ENCODE measurements at places on chromosomes 2 and 18. TPM values are rescaled to one million over a fixed set of nuclear protein-coding genes. Genes with fewer than 3 reads are reported as not detected.

GRCh38 chr2:16325016-16325975 lies 340.3 kb downstream of the CYRIA start:
- no peaks in the 10 kb centered on the region for H3K4me1 ChIP-seq
- no peak for DNase-seq
- no peaks in the 10 kb centered on the region for H3K36me3 ChIP-seq
- no peak overlapping the region for H3K27ac ChIP-seq
- H3K4me3 ChIP-seq: no peak overlapping the region

- no peaks in the 10 kb centered on the region for H3K4me1 ChIP-seq
- no peaks in the 10 kb centered on the region for H3K36me3 ChIP-seq
- H3K27ac ChIP-seq: no peak overlapping the region
Observed at GRCh38 chr2:203983064-203983715, 46.6 kb downstream of the ICOS start.

RFTN2 gene
- not detected for total RNA-seq

- H3K27ac ChIP-seq: no peak overlapping the region
- H3K27me3 ChIP-seq: peaks cover 7% of the 10 kb centered on the region
- no peak for DNase-seq
- H3K4me1 ChIP-seq: peaks cover 12% of the 10 kb centered on the region
- H3K4me3 ChIP-seq: no peak overlapping the region
Observed at GRCh38 chr2:102591491-102592045, 27.8 kb upstream of the SLC9A2 start.

GRCh38 chr2:179939259-179939658 lies 67.8 kb downstream of the CWC22 start:
- H3K27ac ChIP-seq: no peak overlapping the region
- DNase-seq: no peak
- H3K27me3 ChIP-seq: no peaks in the 10 kb centered on the region
- no peak overlapping the region for H3K4me3 ChIP-seq
- no peaks in the 10 kb centered on the region for H3K4me1 ChIP-seq
- no peaks in the 10 kb centered on the region for H3K36me3 ChIP-seq

ME2 gene
- total RNA-seq: 120 TPM

CXXC1 gene
- total RNA-seq: 108 TPM

- no peaks in the 10 kb centered on the region for H3K27me3 ChIP-seq
- no peak overlapping the region for H3K27ac ChIP-seq
- H3K4me3 ChIP-seq: peak overlapping the region; percentile 56
- DNase-seq: no peak
- no peaks in the 10 kb centered on the region for H3K36me3 ChIP-seq
- no peaks in the 10 kb centered on the region for H3K4me1 ChIP-seq
Observed at GRCh38 chr2:12127638-12128037, 381.2 kb downstream of the LPIN1 start.

DNA sequence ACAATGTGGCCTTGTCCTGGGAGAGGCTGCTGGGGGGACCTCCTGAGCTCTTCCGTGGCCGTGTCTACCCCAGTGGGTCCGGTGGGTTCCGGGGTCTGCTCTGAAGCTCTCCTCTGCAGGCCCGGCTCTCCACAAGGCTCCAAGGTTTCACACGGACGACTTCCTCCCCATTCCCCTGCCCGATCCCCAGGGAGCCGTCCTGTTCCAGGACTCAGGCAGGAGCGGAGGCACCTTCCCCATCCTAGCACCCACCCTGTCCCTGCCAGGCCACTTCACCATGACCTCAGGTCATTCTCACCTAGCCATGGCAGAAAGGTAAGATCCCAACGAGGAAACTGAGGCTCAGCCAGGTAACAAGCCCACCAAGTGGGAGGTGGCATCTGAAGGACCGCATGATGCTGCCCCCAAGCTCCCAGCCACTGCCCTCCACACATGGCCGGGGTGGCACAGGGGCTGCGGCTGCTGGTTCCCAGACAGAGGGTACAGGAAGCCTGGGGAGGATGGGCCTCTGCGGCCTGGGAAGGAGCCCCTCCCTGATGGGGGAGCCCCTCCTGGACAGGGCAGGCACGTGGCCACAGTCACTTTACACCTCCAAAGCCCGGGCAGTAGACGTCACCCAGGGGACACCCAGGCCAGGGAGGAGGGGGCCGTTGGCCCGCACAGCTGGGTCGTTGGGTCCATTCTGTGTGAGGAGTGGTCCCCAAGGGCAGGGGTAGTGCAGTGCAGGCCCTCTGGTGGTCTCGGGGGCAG lies 274.0 kb downstream of the NDUFA10 start:
- no peak for DNase-seq
- H3K4me1 ChIP-seq: peaks cover 6% of the 10 kb centered on the region
- no peak overlapping the region for H3K4me3 ChIP-seq
- peaks cover 19% of the 10 kb centered on the region for H3K27me3 ChIP-seq
- no peaks in the 10 kb centered on the region for H3K36me3 ChIP-seq

- H3K27ac ChIP-seq: peak overlapping the region; percentile 92
- H3K27me3 ChIP-seq: no peaks in the 10 kb centered on the region
- peaks cover 61% of the 10 kb centered on the region for H3K4me1 ChIP-seq
- H3K36me3 ChIP-seq: peaks cover 6% of the 10 kb centered on the region
Observed at GRCh38 chr2:8282858-8283252, 399.0 kb upstream of the ID2 start.

- H3K36me3 ChIP-seq: no peaks in the 10 kb centered on the region
- no peaks in the 10 kb centered on the region for H3K4me1 ChIP-seq
- H3K27ac ChIP-seq: no peak overlapping the region
- DNase-seq: no peak
Observed at GRCh38 chr18:5424903-5425664, 118.7 kb downstream of the EPB41L3 start.

GRCh38 chr2:77443076-77443475 lies 79.1 kb downstream of the LRRTM4 start:
- DNase-seq: no peak
- H3K4me1 ChIP-seq: no peaks in the 10 kb centered on the region
- H3K27me3 ChIP-seq: no peaks in the 10 kb centered on the region
- no peak overlapping the region for H3K27ac ChIP-seq
- H3K36me3 ChIP-seq: no peaks in the 10 kb centered on the region

DNA sequence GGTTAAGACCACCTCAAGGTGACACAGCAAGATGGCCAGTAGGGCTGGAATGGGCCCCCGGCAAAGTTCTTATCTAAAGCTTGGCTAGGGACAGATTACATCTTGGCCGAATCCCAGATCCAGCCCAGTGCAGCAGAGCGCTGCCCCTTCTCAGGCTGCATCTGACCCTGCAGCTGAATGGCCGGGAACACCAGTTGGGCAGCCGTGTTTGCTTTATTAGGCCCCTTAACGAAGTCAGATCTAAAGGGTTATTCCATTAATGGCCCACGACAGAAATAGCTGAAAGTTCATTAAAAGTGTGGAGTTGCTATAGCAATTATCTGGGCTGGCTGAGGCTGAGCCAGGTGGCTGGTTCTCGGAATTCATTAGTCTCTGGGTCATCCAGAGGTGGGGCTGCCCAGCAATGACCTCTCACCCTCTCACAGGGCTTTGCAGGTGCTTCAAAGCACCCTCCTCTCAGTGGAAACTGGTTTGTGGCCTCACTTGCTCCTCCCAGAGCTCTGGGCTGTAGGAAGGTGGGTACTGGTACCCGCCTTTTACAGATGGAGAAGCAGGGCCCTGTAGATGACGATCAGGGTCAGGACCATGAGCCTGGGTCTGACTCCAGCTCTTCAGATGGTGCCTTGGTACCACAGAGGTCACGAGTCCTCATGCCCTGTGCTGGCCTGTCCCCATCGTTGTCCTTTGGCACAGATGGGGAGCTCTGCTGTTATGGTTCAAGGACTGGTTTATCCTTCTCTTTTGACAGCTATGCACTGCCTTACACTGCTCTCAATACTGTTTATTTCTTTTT lies 68.8 kb downstream of the EMX1 start:
- no peak overlapping the region for H3K4me3 ChIP-seq
- H3K27ac ChIP-seq: no peak overlapping the region
- no peaks in the 10 kb centered on the region for H3K36me3 ChIP-seq
- no peak for DNase-seq
- no peaks in the 10 kb centered on the region for H3K4me1 ChIP-seq

- H3K4me1 ChIP-seq: peaks cover 46% of the 10 kb centered on the region
- peak overlapping the region; percentile 62 for H3K4me3 ChIP-seq
- no peak for DNase-seq
- no peaks in the 10 kb centered on the region for H3K36me3 ChIP-seq
- H3K27ac ChIP-seq: peak overlapping the region; percentile 88
Observed at GRCh38 chr2:147500819-147501395, 343.9 kb upstream of the ACVR2A start.

CHRNG gene
- not detected for total RNA-seq

- H3K27me3 ChIP-seq: peaks cover 24% of the 10 kb centered on the region
- no peak for DNase-seq
- H3K36me3 ChIP-seq: no peaks in the 10 kb centered on the region
- no peak overlapping the region for H3K27ac ChIP-seq
- no peaks in the 10 kb centered on the region for H3K4me1 ChIP-seq
- H3K4me3 ChIP-seq: no peak overlapping the region
Observed at GRCh38 chr2:45261746-45262145, 252.5 kb upstream of the SIX2 start.

DNA sequence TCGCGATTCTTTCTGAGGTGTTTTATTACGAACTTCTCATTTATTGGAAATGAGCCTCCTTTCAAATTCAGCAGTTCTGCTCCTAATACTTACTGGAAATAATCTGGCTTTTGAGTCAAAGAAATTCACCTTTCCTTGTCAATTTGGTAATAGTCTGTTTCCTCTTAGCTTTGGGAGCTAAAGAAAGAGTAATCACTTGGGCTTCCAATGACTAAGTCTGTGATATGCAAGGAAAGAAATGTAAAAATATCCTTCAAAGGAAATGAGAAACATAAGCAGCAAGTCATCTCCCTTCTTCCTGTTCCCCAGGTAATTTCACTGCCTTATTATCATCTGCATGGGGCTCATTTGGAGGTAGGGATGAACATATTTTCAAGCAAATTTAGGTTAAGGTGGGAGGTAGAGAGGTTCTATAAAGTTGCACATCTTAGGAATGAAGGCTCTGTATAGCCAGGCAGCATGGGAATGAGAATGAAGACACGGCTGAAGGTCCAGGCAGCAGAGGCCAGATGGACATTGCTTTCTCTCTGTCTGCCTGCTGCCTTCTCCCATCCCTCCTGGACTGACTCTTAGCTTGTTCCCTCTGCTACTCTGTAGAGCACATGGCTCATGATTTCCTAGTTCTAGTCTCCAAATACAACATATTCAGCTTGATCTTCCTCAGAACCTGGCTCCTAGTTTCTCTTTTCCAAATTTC lies 1.0 kb downstream of the SPP2 start:
- DNase-seq: no peak
- H3K4me1 ChIP-seq: peaks cover 6% of the 10 kb centered on the region
- H3K27ac ChIP-seq: no peak overlapping the region
- no peak overlapping the region for H3K4me3 ChIP-seq
- no peaks in the 10 kb centered on the region for H3K27me3 ChIP-seq

DNA sequence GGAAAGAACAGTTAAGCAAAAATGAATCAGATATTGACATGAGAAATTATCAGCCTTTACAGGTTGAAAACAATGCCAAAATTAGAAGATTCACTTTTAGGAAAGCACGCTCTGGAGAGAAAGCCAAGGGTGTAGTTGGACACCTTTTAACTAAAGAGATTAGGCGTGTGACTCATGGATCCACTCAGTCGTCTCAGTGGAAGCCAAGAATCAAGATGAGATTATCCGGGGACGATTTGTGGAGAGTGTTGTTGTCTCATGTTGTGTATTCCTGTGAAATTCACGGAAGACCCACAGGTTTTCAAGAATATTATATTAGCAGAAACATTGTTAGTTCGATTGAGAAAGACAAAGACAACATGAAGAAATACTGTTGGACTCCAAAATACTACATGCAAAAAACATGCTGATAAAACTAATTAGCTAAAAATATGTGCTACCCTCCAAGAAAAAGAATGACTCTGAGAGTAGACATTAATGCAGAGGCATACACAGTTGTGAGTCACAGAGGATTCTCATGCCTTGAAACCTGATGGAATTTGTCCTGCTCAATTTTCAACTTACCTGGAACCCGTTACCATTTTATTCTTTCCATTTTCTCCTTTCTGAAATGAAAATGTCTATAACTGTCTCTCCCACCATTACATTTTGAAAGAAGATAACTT lies 192.1 kb upstream of the RND3 start:
- no peak for DNase-seq
- H3K4me1 ChIP-seq: no peaks in the 10 kb centered on the region
- H3K27me3 ChIP-seq: no peaks in the 10 kb centered on the region
- no peak overlapping the region for H3K27ac ChIP-seq
- no peaks in the 10 kb centered on the region for H3K36me3 ChIP-seq

QPCT gene
- total RNA-seq: 0.33 TPM

GRCh38 chr2:20481798-20482405 lies 35.0 kb downstream of the RHOB start:
- no peaks in the 10 kb centered on the region for H3K36me3 ChIP-seq
- no peak overlapping the region for H3K4me3 ChIP-seq
- H3K27me3 ChIP-seq: no peaks in the 10 kb centered on the region

GAL3ST2 gene
- 0.83 TPM for total RNA-seq

- no peak overlapping the region for H3K4me3 ChIP-seq
- H3K27me3 ChIP-seq: no peaks in the 10 kb centered on the region
- DNase-seq: no peak
- H3K36me3 ChIP-seq: no peaks in the 10 kb centered on the region
Observed at GRCh38 chr18:32937597-32937996, 164.8 kb upstream of the KLHL14 start.

GRCh38 chr2:234235191-234235590 lies 184.7 kb downstream of the SPP2 start:
- H3K4me1 ChIP-seq: no peaks in the 10 kb centered on the region
- no peaks in the 10 kb centered on the region for H3K27me3 ChIP-seq
- no peak for DNase-seq
- H3K4me3 ChIP-seq: no peak overlapping the region
- no peak overlapping the region for H3K27ac ChIP-seq

CXCR1 gene
- total RNA-seq: 0.28 TPM

- H3K4me3 ChIP-seq: no peak overlapping the region
- no peak for DNase-seq
- H3K27me3 ChIP-seq: no peaks in the 10 kb centered on the region
- no peak overlapping the region for H3K27ac ChIP-seq
- H3K36me3 ChIP-seq: no peaks in the 10 kb centered on the region
- no peaks in the 10 kb centered on the region for H3K4me1 ChIP-seq
Observed at GRCh38 chr18:4134700-4135099, 320.4 kb downstream of the DLGAP1 start.

TUBB8B gene
- total RNA-seq: not detected

GRCh38 chr2:190583507-190584337 lies 49.2 kb upstream of the NEMP2 start:
- no peaks in the 10 kb centered on the region for H3K27me3 ChIP-seq
- peaks cover 25% of the 10 kb centered on the region for H3K4me1 ChIP-seq
- peak overlapping the region; percentile 50 for H3K27ac ChIP-seq
- no peak for DNase-seq
- H3K4me3 ChIP-seq: no peak overlapping the region

LYG2 gene
- total RNA-seq: not detected

DES gene
- not detected for total RNA-seq
